Activated T-helper 2 cell treated with anti-CD3 and anti-CD28 coated beads, Interferon-gamma antibody, Interleukin-2, Interleukin-4, amounts not matched to agents 10 μg/mL and 5 μg/mL and 100 μg/mL, durations not matched to agents 14 hours and 24 hours and 36 hours (primary cell): ENCODE measurements at places on chromosomes 6 and 20.

DNA sequence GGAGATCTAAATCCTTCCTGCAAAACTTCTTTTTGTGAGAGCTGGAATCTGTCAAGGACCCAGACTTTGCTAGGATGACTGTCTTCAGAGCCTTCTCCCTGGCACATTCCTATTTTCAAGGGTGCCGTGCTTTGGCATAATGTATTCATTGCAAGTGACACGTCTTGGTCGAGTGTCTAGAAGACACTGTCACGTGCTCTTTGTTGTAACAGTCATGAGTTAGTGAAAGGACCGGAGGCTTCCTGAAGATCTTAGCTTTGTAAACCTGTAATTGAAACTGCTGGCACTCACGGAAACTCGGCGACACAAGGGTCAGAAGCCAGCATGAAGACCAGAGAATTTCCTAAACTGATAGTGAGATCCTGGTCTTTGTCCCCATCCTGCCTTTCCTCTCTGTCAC lies 19.7 kb upstream of the TAGAP start:
- DNase-seq: no peak

GRCh38 chr6:118377711-118378414 lies 170.2 kb upstream of the PLN start:
- DNase-seq: no peak

DNA sequence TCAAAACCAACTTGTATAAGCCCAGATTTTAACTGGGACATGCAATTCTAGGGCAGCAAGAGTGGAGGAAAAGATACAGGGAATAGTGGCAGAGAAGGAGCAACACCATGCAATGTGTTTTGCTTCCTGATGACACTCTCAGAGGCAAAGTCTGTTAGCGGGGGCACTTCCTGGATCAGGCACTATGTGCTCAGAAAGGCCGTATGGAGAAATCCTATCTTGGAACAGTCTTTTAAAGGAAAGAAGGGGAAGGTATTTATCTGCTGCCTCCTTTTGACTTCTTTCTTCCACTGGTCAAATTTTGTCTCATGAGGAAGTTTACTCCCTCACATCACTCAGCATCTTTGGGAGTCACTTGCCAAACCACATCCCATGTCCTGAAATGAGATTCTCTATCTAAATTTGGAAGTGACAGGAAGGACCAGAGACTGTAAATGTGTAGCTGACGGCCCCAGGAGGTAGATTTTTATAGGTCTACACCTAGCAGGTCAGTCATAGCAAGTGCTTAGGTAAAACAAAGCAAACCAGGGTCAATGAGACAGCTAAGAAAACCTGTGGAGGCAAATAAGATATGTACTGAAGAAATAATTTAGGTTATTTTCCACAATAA lies 91.7 kb upstream of the ELOVL5 start:
- DNase-seq: no peak

GRCh38 chr6:30063315-30063714 lies 2.2 kb downstream of the POLR1H start:
- DNase-seq: no peak

GRCh38 chr6:152248980-152249379 lies 388.2 kb downstream of the SYNE1 start:
- DNase-seq: no peak

DNA sequence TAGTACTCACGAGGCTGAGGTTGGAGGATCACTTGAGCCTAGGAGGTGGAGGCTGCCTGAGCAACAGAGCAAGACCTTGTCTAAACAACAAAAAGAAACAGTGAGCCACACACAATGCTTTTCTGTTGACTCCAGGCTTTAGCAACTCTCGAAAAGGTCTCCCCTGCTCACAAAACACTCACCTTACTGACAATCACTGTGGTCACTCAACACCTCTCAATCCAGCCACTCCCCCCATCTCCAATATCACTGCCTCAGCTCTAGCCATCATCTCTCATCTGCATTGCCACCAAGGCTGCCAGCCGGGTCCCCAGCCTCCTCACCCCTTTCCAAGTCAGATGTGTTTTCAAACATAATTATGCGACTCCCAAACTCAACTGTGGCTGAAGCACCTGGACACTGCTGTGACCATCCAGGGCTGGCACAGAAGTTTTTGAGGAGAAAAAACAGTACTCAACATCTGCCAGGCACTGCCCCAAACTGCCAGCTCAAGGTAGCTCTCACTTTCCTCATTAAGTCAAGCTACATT lies 218.0 kb upstream of the ARID1B start:
- no peak for DNase-seq

DNA sequence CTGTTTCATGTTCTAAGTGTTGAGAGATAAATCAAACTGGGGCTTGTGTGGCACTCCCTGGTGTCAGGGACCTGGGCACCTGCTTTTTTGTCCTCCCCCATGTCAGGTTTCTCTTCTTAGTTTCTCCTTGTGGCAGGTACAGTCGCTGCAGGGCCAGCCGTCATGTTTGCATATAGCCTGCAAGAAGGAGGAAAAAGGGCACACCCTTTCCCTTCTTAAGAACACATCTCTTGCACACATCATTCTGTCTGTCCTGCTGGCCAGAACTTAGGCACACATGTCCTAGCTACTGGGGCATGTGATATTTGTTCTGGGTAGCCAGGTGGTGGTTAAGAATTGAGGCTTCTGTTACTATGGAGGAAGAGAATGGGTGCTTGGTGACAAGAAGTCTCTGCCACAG lies 27.9 kb downstream of the CDC5L start:
- DNase-seq: no peak

DNA sequence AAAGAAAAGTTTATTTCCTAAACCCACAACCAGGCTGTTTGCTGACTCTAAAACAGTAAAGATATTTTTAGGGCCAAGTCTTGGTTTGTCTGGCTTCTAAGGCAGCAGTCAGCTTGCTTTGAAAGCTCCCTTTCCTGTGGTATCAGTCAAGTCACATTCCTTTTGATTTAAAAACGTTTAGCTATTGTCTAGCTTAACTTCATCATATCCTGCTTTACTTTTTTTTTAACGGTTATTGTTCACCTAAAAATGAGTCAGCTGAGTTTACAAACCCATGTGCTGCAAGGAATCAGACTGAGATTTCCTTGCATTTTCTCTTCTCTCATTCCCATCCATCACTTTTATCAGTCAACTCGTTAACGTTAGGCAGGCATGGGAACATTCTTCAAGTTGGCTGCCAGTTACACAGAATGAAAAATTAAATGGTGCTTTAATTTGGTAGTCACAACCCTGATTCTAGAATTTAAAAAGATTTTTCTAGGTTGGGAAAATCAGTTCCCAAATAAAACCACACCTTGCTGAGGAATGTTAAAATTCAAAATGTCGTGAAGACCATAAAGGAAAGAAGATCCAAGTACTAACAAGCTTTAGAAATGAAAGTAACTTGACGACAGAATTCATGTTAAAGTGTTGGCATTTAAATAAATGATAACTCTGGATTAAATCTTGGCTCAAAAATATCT lies 45.9 kb downstream of the ELOVL5 start:
- no peak for DNase-seq
